Stimulated activated CD4-positive, alpha-beta T cell treated with anti-CD3 and anti-CD28 coated beads, Interleukin-15, amount 100 ng/mL, for 1 hour (primary cell): ENCODE measurements at places on chromosomes 7 and 10.

- DNase-seq = no peak
These were observed 135.7 kb downstream of the MAGI2 start for GRCh38 chr7:79317728-79318127.

- no peak for DNase-seq
These were observed 7.6 kb downstream of the CALD1 start for GRCh38 chr7:134787064-134787463.

GRCh38 chr10:15877836-15878576, 17.7 kb upstream of the MINDY3 start:
- DNase-seq = no peak

DNA sequence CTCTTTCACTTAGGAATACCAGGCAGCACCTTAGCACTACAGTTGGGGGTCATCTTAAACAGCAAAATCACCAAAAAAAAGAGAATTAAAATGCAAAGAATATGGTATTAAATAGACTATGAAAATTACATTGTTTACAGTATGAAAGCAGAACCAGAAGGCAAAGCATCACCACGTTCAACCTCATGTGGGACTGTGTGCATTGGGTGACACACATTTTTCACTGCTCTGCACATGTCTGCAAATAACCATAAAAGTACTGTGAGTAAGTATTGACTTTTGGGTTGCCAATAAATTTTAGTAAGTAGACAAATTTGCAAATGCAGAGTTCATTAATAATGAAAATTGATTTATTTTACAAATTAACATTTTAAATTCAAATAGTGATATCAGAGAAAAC, 232.1 kb upstream of the ZWINT start:
- DNase-seq = no peak

DNA sequence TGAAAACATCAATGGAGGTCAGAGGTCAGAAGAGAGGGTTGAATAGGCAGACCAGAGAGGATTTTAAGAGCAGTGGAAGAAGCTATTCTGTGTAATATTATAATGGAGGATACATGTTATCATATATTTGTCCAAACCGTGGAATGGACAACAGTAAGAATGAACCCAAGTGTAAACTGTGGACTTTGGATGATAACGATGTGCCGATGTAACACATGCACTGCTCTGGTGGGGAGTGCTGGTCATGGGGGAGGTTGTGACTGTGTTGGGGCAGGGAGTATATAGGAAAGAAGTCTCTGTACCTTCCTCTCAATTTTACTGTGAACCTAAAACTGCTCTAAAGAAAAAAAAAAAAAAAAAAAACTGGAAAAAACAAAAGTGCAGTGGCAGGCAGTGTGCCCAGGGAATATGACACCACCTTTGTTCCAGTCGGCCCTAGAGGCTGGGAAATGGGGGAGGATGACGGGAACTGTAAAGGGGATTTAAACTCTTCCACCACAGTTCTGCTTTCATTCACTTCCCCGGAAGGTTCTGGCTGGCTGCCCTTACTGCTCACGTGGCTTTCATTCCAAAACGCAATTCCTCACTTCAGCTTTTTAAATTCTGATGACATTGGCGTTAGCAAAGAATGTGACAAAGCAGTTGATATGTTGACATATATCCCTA, 113.7 kb upstream of the ANKRD1 start:
- DNase-seq = no peak

DNA sequence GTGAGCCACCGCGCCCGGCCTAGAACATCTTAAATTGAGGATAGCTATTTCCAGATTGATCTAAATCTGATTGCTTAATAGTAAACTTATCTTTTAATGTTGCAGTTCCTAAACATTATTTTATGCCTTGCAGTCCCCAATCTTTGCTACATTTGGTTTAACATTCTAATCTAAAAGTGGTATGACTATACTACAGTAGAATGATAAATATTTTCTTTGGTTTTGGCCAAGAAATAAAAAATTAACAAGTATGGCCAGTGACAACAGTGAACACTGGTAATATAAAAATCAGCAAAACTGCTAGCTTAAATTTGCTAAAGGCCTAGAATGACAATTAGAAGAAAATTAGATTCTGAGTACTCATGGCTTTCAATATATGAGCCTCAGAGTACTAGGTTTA, 73.5 kb downstream of the CDK6 start:
- DNase-seq = no peak

DNA sequence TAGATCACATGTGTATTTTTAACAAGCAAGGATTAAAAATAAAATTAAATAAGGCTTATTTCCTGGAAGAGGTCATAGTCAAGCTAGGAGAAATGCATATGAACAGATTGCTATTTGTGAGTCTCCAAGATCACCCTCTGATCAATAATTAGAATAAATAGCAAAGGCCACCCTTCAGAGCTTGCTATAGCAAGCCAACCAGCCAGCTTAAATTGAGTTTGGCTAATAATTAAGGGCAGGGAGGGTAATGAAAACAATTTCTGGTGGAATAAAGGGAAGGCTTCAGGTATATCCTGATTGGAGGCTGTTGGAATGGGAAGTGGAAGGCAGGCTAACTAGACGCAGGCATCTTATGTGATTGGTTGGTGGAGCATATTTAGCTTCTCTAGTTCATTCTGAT, 403.5 kb downstream of the ARL4A start:
- DNase-seq = no peak

GRCh38 chr10:125061557-125062226, 98.7 kb downstream of the CTBP2 start:
- no peak for DNase-seq

DNA sequence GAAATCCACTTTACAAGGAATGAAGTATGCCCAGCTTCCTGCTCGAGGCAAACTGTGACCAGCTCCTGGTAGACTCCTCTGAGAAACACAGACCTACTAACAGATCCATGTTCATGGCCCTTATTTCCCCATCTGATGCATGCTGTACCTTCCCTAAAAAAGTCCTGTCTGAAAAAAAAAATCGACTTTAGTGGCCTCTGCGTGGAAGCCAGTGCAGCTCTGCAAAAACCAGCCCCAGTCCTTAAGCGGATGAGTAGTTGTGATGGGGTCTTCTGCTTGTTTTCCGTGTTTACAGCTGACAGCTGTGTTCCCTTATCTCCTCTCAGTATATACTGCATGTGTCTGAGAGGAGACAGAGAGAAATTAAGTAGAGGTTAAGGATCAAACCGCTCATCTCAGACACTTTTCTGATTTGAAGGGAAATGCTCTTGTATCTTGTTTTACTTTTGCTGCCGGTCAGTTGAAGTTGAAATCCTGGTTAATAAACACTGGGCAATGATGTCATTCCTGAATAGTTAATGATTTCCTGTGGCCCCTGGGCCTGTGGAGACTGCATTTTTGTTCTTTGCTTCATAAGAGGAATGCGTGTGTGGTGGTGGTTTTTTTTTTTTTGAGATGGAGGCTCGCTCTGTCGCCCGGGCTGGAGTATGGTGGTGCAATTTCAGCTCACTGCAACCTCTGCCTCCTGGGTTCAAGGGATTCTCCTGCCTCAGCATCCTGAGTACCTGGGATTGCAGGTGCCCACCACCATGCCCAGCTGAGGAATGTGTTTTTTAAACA, 67.6 kb downstream of the DOCK1 start:
- DNase-seq = no peak

DNA sequence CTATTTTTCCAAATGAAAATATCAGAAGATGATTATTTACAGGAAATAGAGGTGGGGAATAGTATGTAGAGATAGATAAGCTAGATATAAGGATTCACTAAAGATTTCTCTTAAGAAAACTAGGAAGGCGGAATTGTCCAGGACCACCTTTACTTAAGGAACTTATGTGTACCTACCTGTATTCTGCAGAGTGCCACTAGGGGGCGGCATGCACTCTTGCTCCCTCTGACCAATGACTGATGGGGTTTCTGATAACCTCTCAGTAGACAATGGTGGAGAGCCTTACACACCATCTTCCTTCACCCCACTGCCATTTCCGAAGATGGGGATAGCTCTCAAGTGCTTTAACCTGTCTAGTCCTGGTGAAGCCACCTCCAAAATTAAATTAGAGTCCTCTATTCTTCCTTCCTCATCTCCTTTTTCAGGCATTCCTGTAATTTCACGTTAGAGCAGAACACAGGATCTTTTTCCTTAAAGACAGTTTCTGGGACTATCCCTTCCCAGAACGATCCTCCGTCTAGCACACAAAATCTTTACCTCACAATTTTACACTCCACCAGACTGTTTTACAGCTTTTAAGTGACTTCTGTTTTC, 453.1 kb downstream of the SORCS1 start:
- DNase-seq = no peak

DNA sequence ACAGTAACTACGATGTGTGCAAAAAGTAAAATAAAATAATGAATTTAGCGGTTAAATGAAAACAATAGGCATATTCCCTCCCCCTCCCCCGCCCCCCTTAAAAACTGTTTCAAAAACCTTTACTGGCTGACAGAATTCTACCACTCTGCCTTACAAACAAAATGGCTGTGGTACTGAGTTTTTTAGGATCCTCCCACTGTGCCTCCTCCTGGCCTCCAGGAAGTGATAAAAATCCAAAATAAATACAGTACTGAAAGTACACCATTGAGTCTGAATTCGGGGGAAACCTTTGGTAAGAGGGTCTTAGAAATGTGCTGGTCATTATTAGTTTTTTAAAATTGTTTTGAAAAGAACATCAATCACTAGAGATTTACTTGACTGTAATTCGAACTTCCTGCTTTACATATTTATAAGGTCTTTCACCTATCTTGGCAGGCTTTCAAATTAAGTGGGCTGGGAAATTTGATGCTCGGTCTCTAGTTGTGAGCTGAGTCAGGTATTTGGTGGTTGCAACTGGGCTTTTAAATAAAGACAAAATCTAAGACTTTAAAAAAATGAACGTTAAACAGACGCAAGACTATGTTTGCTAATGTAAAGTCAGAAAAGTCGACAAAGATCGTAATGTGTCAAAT, 32.5 kb upstream of the EPC1 start:
- DNase-seq = no peak

DNA sequence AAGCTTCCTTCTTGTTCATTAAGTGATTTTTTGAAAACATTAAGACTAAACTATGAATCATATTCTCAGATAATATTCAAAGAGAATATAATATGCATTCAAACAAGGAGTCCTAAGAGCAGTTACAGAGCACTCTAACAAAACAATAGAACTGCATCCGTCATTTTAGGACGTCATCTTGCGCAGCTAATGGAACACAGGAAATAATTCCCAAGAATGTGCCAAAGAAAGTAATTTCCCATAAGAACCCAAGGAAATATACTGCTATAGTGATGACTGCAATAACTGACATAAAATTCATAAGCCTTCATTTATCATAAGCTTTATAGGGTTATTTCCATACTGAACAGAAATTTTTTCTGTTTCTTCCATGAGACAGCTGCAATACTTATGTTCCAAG, 28.3 kb upstream of the CASD1 start:
- no peak for DNase-seq

DNA sequence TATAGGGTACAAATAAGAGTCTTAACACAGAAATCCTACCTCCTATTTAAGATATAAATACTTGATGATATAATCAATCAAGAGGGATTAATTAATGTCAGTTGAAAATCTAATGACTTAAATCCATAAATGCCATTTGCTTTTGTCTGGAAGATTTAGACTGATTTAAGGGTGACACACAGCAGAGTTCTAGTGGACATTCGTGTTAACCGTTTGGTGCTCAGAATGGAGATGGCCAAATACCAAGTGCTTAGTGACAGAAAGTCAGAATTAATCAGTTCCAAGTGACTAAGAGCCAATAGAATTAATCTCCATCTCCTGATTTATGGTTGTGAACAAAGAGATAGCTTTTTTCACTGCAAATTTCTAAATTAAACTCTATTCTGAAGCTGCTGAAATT, 36.2 kb downstream of the NAMPT start:
- no peak for DNase-seq

DNA sequence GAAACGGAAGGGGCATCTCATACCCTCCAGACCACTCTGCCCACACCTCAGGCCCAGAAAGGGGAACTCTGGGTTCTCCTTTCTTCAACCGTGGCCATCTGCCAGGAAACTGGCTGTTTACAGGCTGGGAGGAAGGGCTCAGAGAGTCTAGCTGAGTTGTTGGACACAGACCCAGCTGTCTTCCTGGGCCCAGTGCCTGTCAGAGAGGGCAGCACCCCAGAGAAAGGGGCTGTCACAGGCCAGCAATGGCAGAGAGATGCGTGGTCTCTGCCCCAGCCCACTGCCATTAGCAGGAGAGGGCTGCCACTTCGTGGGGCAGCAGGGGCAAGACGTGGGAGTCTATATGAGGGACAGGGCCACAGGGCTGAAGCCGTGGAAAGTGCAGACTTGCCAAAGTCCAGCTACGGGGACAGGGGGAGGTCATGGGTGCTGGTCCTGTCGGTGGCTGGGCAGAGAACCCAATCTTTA, 11.0 kb downstream of the GRID1 start:
- DNase-seq = no peak

- DNase-seq = no peak
These were observed 637.8 kb upstream of the VSTM2A start for GRCh38 chr7:53904355-53904754.

DNA sequence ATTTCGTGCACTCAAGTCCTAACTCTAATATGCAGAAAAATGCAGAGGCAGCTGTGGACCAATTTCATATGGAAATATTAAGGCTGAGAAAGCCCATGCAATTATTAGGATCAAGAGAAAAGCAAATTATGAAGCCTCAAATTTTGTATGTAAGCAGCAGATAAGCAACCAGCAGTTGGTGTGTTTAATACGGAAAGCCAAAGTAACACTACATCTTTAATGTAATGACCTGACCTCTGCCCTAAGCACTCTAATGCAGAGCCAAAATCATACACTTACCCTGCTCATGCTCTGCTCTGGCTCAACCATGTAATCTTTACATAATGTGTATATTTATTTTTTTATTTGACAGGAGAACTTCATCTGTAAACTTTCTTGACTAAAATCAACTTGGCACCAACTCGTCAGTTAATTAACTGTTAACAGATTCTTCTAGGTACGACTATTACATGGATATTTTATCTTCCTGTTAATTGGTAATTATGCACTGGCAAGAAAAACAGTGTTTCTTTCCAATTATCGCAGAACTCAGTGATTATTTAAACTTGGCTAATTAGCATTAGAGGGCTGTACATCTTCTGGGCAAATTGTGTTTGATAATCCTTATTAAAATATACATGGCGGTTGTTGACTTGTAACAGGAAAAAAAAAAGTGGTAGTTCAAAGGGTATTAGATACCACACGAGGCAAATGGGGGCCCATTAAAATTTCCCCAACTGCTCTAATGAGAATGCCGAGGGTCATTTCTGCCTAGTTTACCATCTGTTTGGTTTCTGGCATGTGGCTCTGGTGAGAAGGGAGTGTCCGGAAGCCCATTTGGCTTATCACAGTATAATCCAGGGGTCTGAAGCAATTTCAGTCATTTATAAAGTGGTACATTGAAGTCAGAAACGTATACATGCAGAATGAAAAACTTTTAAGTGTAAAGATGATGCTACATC, 94.5 kb downstream of the RELN start:
- no peak for DNase-seq

DNA sequence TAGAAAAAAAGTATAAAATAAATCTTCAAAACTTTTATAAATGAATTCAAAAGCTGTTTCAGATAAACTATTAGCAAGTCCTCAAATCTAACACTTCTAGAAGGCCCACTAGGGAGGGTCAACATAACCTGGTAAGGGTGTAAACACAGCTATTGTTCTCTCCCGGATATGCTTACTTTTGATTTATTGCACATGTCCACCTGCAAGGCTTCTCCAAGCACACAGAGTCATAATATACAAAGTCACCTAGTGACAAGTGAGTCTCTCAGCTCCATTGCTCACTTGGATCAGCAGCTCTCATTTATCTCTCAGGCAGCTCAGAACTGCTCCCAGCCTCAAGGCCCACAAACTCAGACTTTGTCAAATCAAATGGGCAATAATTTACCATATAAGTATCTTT, 44.0 kb upstream of the COL1A2 start:
- DNase-seq = no peak
